CD8-positive, alpha-beta memory T cell (primary cell): ENCODE measurements at places on chromosomes 7 and 10.

DNA sequence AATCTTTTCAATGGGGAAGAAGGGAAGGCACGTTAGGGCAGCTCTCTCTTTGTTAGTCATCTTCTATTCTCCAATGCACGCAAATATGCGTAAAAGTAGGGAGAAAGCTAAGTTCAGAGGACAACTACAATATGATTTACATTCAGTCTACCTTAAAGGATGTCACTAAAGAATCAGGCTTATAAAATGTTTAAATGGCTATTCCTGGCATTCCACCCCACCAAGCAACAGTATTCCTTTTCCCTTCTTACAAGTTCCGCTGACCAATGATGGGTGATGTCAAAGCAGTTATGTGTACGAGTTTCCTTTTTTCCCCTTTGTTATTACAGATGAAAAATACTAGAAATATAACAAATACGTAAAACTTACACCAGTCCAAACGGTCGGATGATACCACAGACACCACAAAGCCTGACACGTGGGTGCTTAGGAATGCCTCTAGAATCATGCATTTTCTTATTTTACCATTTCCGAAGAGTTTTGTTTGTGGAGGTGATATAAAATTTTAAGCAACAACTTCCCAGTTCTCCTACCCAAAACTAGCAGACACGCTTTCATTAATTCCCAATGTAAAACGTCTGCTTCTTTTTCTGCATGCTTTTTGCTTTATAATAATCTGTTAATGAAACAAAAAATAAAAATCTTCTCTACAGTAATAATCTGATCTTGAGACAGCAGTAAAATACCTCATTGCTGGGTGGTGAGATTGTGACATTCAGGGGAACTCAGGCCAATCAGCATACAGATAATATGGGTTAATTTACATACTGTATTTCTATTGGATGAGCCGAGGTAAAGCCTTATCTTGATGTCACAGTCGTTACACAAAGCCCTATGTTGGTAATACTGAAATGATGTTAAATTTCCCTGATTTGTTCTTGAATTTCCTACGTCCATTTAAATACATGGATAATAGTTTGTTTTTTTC is 708 bp upstream of the GPR85 start:
- peaks cover 4% of the 10 kb centered on the region for H3K4me1 ChIP-seq
- no peak for DNase-seq
- H3K27me3 ChIP-seq, result peaks cover 12% of the 10 kb centered on the region
- H3K4me3 ChIP-seq, result no peak overlapping the region
- H3K36me3 ChIP-seq, result no peaks in the 10 kb centered on the region

DNA sequence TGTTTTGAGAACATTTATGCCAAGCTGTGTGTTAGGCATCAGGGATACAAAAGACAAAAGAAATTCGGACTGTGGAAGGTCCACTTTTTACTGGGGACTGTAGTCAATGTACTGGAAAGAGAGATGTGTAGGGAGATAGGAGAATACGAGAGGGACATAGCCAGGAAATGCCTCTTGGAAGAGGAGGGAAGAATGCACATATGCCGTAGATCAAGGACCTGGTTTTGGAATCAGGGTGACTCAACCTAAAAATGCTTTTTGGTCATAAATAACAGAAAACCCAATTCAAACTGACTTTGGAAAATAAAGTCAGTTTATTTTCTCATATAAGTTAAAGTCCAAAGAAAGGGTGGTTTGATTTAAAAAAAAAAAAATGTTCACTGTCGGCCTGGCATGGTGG is 140.3 kb upstream of the TCF7L2 start:
- no peaks in the 10 kb centered on the region for H3K36me3 ChIP-seq
- no peaks in the 10 kb centered on the region for H3K4me1 ChIP-seq
- H3K27me3 ChIP-seq, result no peaks in the 10 kb centered on the region
- DNase-seq, result no peak
- no peak overlapping the region for H3K4me3 ChIP-seq
- H3K27ac ChIP-seq, result no peak overlapping the region

DNA sequence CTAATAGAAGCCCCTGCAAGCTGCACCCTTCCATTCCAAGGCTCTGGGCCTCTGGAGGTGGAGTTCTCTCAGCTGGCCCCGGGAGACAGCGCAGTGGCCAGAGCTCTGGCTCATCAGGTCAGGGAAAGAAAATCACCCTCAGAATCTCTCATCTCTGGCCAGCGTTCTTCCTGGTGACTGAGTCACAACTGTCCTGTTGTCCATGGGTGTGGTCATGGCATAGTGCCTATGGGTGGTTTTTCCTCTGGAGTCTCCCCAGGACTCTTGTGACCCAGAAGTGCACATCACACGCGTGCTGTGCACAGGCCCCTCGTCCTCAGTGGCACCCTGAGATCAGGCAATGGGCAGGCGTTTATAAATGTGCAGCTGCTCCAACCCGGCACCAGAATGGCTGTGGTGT is 27.4 kb upstream of the FXYD4 start:
- H3K4me3 ChIP-seq, result no peak overlapping the region
- peaks cover 11% of the 10 kb centered on the region for H3K4me1 ChIP-seq
- no peaks in the 10 kb centered on the region for H3K27me3 ChIP-seq
- DNase-seq, result no peak

DNA sequence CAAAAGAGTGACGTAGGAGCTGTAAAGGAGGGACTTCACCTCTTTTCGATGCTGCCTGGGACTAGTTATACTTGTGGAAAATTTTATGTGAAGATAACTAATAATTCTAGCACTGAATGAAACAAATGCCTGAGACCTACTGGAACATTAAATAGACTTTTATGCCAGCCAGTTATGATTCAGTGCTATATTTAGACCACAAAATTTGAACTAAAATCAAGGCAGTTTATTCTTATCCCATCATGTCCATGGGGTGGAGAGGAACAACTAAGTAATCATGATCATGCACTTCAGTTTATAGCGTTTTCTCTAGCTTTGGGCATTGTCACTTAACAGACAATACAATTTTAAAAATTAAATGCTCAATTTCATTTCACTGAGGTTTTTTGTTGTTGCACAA is 76.7 kb downstream of the ZEB1 start:
- H3K27ac ChIP-seq, result no peak overlapping the region
- H3K27me3 ChIP-seq, result no peaks in the 10 kb centered on the region
- no peak overlapping the region for H3K4me3 ChIP-seq
- peaks cover 3% of the 10 kb centered on the region for H3K4me1 ChIP-seq
- H3K36me3 ChIP-seq, result no peaks in the 10 kb centered on the region

- H3K27me3 ChIP-seq, result no peaks in the 10 kb centered on the region
- H3K27ac ChIP-seq, result no peak overlapping the region
- no peaks in the 10 kb centered on the region for H3K36me3 ChIP-seq
- no peaks in the 10 kb centered on the region for H3K4me1 ChIP-seq
- no peak overlapping the region for H3K4me3 ChIP-seq
Observed at GRCh38 chr7:10022957-10023356, 950.7 kb upstream of the PHF14 start.

DNA sequence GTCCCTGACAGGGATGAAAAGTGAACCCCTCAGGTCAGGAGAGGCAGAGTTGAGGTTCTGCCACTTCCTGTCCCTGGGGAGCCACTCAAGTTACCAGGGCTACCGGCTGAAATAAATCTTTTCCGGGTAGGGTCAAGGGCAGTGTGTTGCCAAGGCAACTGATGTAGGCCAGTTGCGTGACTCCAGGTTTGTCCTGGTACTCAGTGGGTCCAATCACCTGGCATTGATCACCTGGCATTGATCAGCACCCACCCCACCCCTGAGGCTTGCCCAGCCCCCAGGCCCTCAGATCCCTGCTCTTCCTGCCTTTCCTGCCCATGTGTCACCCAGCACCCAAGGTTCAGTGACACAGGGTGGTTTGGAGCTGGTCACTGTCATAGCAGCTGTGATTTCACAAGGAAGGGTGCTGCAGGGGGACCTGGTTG is 5.9 kb downstream of the SAP25 start:
- no peak overlapping the region for H3K27ac ChIP-seq
- H3K4me1 ChIP-seq, result peaks cover 53% of the 10 kb centered on the region
- H3K27me3 ChIP-seq, result no peaks in the 10 kb centered on the region
- no peak overlapping the region for H3K4me3 ChIP-seq
- no peak for DNase-seq

DNA sequence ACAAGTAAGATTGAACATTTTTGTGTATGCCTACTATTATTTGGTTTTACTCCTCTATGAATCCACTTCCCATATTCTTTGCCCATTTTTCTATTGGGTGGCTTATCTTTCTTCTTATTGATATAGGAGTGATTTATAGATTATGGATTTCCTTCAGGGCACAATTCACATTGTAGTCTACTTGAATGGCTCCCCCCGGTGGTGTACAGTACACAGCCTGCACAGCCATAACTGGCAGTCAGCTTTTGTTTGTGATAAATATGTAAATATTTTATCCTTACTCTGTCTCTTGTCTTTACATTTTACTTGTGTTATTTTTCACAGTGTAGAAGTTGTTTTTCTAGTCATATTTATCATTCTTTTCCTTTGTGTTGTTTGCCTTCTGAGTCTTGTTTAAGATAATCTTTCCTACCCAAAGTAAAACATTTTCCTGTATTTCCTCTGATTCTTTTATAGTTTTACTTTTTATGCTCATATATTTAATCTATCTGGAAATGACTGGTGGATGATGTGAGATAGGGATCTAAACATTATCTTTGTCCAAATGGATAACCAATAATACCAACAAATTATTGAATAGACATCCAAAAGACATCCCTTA is 23.9 kb upstream of the CALD1 start:
- H3K4me3 ChIP-seq, result no peak overlapping the region
- no peak for DNase-seq
- no peaks in the 10 kb centered on the region for H3K27me3 ChIP-seq
- no peak overlapping the region for H3K27ac ChIP-seq
- no peaks in the 10 kb centered on the region for H3K36me3 ChIP-seq

GRCh38 chr7:99024066-99024465 is 119.8 kb downstream of the SMURF1 start:
- H3K4me1 ChIP-seq, result no peaks in the 10 kb centered on the region
- H3K27me3 ChIP-seq, result no peaks in the 10 kb centered on the region
- H3K4me3 ChIP-seq, result no peak overlapping the region
- DNase-seq, result no peak

GRCh38 chr10:70893227-70894006 is 5.1 kb upstream of the PCBD1 start:
- H3K36me3 ChIP-seq, result no peaks in the 10 kb centered on the region
- no peak overlapping the region for H3K27ac ChIP-seq
- DNase-seq, result no peak
- H3K4me1 ChIP-seq, result peaks cover 5% of the 10 kb centered on the region
- H3K27me3 ChIP-seq, result no peaks in the 10 kb centered on the region

- H3K36me3 ChIP-seq, result no peaks in the 10 kb centered on the region
- H3K4me3 ChIP-seq, result no peak overlapping the region
Observed at GRCh38 chr10:36778651-36779050, 346.7 kb upstream of the ANKRD30A start.

DNA sequence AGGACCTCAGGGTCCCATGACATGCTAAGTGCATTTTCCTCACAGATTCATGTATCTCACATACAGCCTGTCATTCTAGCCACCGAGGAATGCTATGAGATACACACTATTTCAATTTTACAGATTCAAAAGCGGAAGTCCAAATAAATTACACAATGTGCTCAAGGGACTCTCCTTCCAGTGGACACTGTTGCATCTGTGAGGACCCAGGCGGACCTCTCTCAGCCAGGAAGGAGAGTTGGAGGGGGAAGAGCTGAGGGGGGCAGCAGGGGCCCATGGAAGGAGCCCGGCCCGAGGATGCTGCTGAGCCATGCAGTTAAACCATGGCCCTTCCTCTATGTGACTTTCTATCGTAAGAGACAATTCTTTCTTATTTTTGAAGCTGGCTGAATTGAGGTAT is 93.6 kb downstream of the VOPP1 start:
- no peak overlapping the region for H3K27ac ChIP-seq
- H3K36me3 ChIP-seq, result no peaks in the 10 kb centered on the region
- no peaks in the 10 kb centered on the region for H3K27me3 ChIP-seq
- H3K4me3 ChIP-seq, result no peak overlapping the region
- H3K4me1 ChIP-seq, result peaks cover 53% of the 10 kb centered on the region

DNA sequence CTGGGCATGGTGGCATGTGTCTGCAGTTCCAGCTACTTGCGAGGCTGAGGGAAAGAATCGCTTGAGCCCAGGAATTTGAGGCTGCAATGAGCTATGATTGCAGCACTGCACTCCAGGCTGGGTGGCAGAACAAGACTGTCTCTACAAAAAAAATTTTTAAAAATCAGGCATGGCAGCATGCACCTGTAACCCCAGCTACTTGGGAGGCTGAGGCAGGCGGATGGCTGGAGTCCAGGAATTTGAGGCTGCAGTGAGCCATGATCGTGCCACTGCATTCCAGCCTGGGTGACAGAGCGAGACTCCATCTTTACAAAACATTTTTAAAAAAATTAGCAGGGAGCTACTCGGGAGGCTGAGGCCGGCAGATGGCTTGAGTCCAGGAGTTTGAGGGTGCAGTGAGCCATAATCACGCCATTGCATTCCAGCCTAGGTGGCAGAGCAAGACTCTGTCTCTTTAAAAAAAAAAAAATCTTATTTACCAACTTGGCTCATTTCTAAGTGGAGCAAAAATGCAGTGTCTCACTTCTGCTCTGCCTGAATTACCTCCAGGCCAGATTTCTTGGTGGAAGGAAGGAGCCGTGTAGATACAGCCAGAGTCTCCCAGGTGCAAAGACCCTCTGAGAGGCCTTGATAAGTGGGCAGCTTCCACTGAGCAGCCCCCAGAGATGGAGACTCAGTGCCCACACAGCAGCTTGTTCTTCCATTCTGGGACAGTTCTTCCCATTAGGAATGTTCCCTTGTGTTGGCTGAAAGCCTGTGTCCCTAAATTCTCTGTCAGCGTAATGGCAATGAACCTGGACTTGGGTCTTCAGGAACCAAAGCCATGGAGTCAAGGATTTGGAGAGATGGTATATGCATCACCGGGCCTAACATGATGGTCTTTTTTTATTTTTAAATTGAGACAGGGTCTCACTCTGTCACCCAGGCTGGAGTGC is 30.0 kb downstream of the GTF2IRD1 start:
- H3K27ac ChIP-seq, result no peak overlapping the region
- H3K36me3 ChIP-seq, result no peaks in the 10 kb centered on the region
- no peaks in the 10 kb centered on the region for H3K27me3 ChIP-seq
- no peak overlapping the region for H3K4me3 ChIP-seq
- H3K4me1 ChIP-seq, result no peaks in the 10 kb centered on the region

GRCh38 chr10:53638006-53638405 is 865.4 kb upstream of the MBL2 start:
- no peaks in the 10 kb centered on the region for H3K4me1 ChIP-seq
- no peaks in the 10 kb centered on the region for H3K27me3 ChIP-seq
- H3K27ac ChIP-seq, result no peak overlapping the region
- no peak overlapping the region for H3K4me3 ChIP-seq
- H3K36me3 ChIP-seq, result no peaks in the 10 kb centered on the region

GRCh38 chr10:70315276-70315675 is 31.5 kb upstream of the NPFFR1 start:
- H3K27ac ChIP-seq, result no peak overlapping the region
- H3K4me3 ChIP-seq, result no peak overlapping the region
- no peak for DNase-seq
- H3K4me1 ChIP-seq, result no peaks in the 10 kb centered on the region

- H3K4me3 ChIP-seq, result no peak overlapping the region
- no peaks in the 10 kb centered on the region for H3K36me3 ChIP-seq
- H3K27me3 ChIP-seq, result no peaks in the 10 kb centered on the region
- no peaks in the 10 kb centered on the region for H3K4me1 ChIP-seq
Observed at GRCh38 chr10:101321073-101321472, 32.9 kb upstream of the BTRC start.

GRCh38 chr10:125990974-125991373 is 94.6 kb downstream of the FANK1 start:
- no peaks in the 10 kb centered on the region for H3K27me3 ChIP-seq
- no peak for DNase-seq
- no peaks in the 10 kb centered on the region for H3K36me3 ChIP-seq
- H3K4me1 ChIP-seq, result no peaks in the 10 kb centered on the region
